Epithelial cell of proximal tubule (primary cell): ENCODE measurements at places on chromosomes 2 and 18. TPM values are rescaled to one million over a fixed set of nuclear protein-coding genes. Genes with fewer than 3 reads are reported as not detected.

DSEL gene
- 7.1 and 8.2 TPM in 2 replicates for total RNA-seq

DNA sequence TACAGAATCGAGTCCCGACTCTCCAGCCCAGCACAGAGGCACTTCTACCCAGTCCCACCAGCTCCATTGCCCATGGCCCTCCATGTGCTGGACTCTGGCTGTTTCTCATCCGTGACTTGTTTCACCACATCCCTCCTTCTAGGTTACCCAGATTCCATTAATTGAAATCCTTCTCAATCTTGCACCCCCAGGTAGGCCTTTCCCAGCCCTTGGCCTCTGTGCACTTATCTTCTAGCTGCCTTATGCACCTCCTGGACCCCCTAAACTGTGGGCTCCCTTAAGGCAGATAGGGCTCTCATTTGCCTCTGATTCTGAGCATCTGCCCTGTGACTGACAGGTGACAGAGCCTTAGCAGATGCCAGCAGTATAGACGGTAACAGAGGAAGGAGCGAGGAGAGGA lies 9.2 kb downstream of the MYCN start:
- no peak for DNase-seq

DNA sequence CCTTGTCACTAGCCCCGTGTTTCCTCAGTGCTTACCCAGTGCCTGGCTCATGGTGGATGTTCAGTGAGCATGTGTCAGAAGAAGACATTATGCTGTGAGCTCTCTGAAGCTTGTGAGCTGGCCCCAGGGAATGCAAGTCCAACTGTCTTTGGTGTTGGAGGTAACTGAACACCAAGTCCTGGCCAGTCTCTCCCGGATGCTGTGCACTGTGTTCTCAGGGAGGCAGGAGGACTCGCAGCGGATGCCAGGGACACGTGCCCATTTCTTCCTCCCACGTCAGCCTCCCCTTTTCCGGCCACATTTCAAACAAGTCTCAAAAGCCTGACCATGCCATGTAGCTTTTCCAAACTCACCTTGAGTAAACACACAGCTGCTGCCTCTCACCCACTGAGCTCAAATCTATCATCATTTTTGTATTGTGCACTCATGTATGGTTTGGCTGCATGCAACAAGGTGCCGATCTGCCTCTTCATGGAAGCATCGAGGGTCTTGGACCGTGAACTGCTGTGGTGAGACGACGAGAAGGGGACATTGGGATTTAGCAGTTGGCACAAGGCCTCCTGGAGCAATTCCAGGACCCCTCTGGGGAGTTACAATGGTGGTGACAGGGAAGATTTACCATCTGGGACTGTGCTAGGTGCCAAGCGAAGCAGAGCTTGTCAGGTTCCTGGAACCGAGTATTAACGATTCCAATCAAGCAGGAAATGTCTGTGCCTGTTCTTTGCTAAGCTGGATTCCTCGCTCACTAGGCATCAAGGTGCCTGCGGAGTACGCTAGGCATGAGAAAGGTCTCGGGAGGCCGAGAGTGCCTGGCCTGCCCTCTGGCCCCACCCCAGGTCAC lies 44.4 kb upstream of the MGAT4A start:
- DNase-seq, result no peak

- DNase-seq, result no peak
Observed at GRCh38 chr2:191115804-191116203, 35.0 kb downstream of the STAT4 start.

DNA sequence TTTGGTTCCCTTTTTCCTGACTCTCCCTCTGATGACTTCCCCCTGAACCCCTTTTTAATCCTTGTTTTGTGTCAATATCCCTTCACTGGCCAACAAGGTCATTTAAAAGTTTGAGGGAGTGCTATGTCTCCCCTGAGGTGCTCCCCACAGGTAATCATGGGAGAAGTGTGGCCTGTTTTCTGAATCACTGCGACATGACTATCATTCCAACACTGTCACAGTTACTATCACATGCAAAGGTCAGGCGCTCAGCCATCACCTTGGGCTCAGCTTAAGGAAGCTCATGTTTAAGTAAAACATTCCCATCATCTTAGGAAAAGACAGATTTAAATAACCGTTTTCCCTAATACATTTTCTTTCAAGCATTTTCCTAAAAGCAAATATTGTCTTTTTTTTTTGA lies 20.9 kb upstream of the ACAA2 start:
- no peak for DNase-seq

DNA sequence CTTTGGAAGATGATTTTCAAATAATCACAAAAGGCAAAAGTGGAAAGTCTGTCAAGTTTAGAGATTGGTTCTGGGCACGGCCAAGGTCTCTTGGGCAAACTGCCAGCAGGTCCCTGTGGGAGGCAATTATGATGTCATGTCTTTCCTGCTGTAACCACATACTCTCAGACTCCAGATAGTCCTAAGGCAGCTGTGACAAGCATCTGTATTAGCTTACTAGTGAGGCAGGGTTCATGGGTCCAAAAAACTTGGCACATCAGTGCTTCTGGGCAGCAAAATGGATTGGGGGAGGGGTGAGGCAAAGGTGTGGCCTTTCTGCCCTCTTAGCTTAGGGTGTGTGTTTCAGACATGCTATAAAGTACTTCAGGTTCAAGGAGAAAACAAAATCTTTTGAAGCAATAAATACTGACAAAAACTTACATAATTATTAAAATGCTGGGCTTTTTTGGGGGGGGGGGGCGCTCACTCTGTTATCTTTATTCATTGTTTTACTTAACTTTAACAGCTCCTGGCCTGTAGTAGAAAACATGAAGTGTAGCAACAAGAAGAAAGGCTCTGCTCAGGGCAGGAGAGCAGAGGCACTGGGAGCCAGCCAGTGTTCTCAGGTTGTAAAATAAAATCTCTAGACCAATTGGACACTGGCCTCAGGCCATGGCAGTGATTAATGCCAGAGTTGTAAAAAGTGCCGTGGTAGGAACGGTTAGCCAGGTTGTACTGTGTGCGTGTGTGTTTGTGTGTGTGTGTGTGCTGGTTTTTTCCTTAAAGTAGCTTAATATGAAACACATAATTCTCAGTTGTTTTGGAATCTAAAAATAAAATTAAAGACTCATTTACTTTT lies 14.3 kb upstream of the TANC1 start:
- DNase-seq, result peak; percentile 78

DNA sequence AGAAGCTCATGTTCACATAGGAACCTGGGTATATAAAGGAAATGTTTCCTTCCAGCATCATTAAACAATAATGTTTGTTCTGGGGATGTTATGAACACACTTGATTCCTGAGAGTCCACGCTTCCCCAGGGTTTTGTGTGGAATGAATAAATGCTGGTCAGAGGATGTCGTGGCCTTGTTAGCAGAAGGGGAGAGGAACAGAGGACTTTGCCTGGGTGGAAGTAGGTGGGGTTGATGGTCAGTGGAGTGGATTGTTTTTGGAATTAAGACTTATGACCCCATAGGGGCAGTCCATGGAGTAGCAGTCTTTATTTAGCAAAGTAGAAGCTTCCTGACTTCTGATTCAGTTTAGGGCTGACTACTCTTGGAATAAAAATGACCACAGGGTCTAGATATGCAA lies 139.6 kb downstream of the MYO1B start:
- DNase-seq, result no peak

DNA sequence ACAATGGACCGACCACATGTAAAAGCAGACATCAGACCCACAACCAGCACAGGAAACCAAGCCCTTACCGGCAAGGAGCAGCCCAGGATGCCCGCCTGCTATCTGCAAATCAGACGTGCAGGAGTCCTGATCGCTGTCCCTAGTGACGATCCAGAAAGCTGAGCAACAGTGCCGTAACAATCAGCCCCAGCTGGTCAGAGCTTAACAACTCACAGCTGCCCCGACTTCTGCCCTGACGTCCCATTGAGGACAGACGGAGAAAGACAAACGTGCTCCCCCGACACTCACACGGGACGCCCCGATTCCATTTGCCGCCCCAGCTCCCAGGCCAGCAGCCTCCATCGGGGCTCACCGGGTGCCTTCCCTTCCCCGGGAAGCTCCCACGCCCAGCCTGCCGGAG lies 39.8 kb upstream of the PXDN start:
- DNase-seq, result no peak
